ENCODE measurements at places on chromosomes 1 and 21. TPM values are rescaled to one million over a fixed set of nuclear protein-coding genes. Genes with fewer than 3 reads are reported as not detected.

Gene MPL
- total RNA-seq, result not detected

Gene SPATA46
- total RNA-seq, result not detected

Gene EFNA3
- 11.9 TPM for total RNA-seq

Gene KCNN3
- total RNA-seq, result not detected

Gene ADGRL2
- 35.3 TPM for total RNA-seq

Gene CLCNKB
- under 0.01 TPM for total RNA-seq

Gene AADACL4
- not detected for total RNA-seq

Gene CFAP74
- not detected for total RNA-seq

Gene DDR2
- total RNA-seq, result 4.7 TPM

Gene SPRR2G
- not detected for total RNA-seq

DNA sequence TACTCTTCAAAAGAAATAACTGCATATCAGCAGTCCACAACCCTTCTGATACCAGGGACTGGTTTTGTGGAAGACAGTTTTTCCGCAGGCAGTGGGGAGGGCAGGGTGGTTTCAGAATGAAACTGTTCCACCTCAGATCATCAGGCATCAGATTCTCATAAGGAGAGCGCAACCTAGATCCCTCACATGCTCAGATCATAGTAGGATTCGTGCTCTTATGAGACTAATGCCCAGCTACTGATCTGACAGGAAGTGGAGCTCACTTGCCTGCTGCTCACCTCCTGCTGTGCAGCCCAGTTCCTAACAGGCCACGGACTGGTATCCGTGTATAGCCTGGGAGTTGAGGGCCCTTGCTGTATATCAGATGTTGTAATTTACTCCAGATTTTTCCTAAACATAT, 11.5 kb downstream of the RO60 start:
- no peak for DNase-seq

- DNase-seq, result no peak
Observed at GRCh38 chr1:240823357-240823756, 211.4 kb upstream of the GREM2 start.

DNA sequence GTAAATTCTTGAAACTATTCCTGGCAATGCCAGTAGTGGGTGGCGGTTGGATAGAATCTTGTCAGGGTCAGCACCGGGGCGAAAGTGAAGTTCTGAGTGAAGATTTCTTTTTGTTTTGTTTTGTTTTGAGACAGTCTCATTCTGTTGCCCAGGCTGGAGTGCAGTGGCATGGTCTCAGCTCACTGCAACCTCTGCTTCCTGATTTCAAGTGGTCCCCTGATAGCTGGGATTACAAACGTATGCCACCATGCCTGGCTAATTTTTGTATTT, 33.3 kb downstream of the PCNT start:
- no peak for DNase-seq

- DNase-seq, result no peak
Observed at GRCh38 chr1:162996261-162996660, 72.9 kb upstream of the RGS4 start.

DNA sequence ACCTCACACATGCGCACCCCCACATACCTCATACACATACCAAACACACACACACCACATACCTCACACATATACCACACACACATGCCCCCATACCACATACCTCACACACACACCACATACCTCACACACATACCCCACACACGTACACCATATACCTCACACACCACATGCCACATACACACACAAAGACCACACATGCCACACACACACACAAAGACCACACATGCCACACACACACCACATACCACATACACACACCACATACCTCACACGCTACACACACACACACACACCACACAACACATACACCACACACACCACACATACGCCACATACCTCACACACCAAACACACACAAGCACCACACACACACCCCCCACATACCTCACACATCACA, 30.0 kb downstream of the HIVEP3 start:
- DNase-seq, result no peak

DNA sequence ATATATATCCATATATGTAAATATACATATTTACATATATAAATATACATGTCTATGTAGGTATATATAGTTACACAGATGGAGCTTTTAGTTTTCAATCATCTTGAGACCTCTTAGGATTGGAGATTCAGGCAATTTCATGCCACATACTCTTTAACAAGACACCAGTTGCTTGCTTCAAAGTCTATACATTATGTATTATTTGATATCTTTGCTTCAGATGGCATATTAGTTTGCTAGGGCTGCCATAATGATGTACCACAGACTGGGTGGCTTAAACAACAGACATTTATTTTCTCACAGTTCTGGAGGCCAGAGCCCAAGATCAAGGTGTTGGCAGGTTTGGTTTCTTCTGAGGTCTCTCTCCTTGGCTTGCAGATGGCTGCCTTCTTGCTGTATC, 14.1 kb upstream of the C1orf87 start:
- no peak for DNase-seq

GRCh38 chr1:117821774-117822482, 107.5 kb downstream of the GDAP2 start:
- DNase-seq, result peak; percentile 94

DNA sequence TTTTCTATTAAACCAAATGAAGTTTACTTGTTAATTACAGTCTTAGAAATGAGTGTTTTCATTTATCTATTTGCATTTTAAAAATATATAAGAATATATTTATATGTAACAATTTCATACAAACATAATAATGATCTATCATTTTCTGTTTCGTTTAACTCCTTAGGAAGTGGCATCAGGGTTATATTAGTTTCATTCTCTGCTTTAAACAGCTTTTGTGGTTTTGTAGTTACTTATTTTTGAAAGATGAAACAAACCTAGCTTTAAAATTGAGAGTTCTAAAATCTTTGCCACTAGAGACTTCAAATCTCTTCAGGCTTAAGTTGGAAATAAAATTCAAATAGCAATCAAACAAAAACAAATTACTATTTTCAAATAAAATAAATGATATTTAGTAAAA, 2110.6 kb downstream of the MRPL39 start:
- DNase-seq, result no peak

DNA sequence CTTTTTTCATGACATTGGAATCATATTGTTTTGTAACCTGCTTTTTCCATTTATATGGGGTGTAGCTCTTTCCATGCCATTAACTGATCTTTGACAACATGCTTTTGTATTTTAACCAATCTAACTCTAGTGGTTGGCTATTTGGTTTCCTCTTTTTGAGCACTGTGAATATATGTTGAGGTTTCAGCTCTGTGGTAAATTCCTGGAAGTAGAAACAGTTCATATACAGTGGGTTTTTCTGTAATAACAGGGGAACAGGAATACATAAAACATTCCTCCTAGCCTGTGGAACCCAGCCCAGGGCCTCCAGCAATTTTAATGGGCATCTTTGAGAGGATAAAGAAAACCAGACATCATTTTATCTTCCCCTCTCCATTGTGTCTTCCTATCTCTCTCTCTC, 17.4 kb downstream of the AZIN2 start:
- no peak for DNase-seq

- no peak for DNase-seq
Observed at GRCh38 chr1:9728451-9729295, 77.1 kb downstream of the PIK3CD start.

- no peak for DNase-seq
Observed at GRCh38 chr1:238191170-238191569, 300.4 kb upstream of the ZP4 start.

GRCh38 chr1:52825868-52826267, 16.7 kb upstream of the ZYG11A start:
- peak; percentile 34 for DNase-seq

DNA sequence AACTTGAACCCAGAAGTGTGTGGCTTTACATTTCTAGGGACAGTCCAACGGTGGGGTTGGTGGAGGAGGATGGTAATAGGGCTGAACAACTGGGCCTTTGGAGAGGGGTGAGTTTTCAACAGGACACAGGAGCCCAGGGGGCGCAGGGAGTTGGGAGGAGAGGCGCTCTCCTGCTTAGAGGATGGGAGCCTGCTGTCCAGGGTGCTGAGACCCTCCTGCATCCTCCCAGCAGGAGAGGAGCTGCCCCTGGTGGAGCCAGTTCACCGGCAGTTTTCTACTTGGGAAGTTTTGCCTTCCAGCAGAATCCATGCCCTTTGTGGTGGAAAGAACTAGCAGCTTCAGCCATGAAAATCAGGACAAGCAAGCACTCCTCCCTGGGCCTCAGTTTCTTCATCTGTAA, 8.6 kb downstream of the KCNC4 start:
- DNase-seq, result no peak

- no peak for DNase-seq
Observed at GRCh38 chr1:46021046-46021996, 111.1 kb downstream of the PIK3R3 start.

DNA sequence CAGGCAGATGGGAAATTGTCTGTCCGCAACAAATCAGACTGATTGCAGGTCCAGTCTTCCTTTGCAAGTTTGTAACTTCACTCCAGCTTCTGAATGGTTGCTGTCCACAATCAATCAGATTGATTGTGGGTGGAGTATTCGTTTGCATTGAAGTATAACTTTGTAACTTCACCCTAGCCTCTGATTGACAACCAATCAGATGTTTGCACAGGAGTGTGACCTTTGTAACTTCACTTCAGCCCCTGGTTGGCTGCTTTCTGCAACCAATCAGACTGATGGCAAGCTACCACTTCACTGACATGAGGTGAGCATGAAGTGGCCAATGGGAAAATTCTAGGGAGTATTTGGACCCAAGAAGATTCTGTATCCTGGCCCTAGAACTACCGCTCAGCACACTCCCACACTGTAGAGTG, 25.7 kb downstream of the OR10J1 start:
- DNase-seq, result no peak

- peak; percentile 30 for DNase-seq
Observed at GRCh38 chr1:183889095-183889494, 84.2 kb downstream of the RGL1 start.

- DNase-seq, result peak; percentile 78
Observed at GRCh38 chr21:32360401-32360975, 32.3 kb downstream of the URB1 start.

- no peak for DNase-seq
Observed at GRCh38 chr1:229461032-229461668, 27.3 kb upstream of the ACTA1 start.

DNA sequence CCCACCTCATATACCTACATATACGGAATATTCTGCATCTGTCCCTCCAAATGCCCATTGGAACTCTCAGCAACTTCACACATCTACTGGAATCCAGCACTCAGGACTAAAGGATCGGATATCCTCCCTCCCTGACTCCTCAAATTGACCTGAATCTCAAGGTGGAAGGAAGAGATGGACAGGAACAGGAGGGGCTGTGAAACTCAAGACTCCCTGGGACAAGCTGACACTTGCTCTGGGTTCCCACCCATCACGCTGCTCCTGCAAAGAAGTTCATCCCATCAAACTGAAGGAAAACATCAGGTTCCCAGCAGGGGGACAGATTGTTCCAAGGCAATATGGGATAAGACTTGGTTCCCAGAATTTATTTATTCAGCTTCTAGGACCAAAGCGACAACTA, 30.3 kb upstream of the TIAM1 start:
- DNase-seq, result peak; percentile 14

GRCh38 chr1:170687621-170688020, 23.7 kb downstream of the PRRX1 start:
- no peak for DNase-seq

- DNase-seq, result no peak
Observed at GRCh38 chr1:116164150-116164549, 53.0 kb downstream of the MAB21L3 start.

GRCh38 chr1:247417831-247418230, 1.9 kb downstream of the NLRP3 start:
- DNase-seq, result no peak

DNA sequence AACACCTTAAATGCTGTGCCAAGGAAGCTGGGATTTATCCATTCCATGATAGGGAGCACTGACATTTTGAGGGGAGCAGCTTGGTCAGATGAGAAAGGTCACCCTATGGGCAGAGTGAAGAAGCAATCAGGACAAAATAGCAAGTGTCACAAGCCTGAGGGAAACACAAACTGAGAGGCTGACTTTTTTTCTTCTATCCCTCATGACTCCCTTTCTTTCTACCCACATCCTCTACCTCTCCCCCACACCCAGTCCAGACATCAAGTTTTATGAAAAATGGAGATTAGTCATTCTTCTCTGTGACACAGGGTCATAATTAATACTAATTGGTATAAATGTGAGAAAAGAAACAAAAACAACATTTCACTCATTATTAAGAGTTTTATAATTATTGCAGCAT, 103.1 kb downstream of the SLC25A24 start:
- DNase-seq, result no peak

DNA sequence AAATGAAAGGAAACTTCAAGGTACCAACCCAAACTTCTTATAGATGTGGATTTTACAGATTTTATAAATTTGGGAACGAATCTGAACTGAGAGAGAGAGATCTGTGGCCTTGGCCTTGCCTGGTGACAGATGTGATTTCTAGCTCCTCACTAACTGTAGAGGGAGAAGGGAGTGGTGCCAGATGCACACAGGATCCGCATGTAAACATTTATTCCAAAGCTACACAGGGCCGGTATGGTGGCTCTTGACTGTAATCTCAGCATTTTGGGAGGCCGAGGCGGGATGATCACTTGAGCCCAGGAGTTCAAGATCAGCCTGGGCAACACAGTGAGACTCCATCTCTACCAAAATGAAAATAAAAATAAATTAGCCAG, 77.1 kb downstream of the PGBD5 start:
- DNase-seq, result no peak

DNA sequence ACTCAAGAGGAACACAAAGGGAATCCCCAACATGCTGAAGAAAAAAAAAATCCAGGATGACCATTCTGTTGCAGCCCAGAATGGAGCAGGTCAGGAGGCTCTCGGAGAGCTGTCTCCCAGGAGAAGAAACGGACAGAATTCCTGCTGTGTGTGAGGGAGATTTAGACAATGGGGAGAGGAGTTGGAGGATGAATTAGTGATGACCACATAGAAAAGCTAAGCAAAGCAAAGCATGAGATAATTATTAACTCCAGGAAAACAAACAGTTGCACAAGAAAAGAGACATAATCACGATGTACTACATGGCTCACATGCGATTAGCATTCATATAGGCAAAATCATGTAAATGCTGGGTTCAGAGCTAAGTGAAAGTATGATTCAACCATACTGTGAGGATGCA, 61.1 kb upstream of the SMYD2 start:
- DNase-seq, result peak; percentile 33

- no peak for DNase-seq
Observed at GRCh38 chr21:46172863-46173528, 11.3 kb downstream of the SPATC1L start.

DNA sequence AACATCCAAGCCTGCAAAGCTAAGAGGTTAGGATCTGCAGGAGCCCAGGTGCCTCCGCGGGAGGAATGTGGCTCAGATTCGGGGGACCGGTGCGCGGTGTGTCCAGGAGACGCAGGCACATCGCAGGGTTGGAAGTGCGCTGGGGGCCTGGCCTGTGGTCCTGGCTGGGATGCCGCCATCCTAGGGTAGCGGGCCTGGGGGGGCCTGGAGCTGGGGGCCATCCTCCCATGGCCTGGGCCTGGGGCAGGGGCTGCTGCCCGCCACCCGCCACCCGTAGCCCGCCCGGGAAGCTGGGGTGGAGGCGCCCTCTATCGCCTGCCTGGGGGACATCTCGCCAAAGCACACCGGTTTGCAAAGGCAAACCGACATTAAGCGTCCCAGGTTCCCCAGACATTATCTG, 170.6 kb upstream of the ARHGEF16 start:
- no peak for DNase-seq
